ENCODE measurements at places on chromosomes 5 and 9.

GRCh38 chr9:138069731-138070456 is 192.3 kb downstream of the CACNA1B start:
- DNase-seq = peak; percentile 8

DNA sequence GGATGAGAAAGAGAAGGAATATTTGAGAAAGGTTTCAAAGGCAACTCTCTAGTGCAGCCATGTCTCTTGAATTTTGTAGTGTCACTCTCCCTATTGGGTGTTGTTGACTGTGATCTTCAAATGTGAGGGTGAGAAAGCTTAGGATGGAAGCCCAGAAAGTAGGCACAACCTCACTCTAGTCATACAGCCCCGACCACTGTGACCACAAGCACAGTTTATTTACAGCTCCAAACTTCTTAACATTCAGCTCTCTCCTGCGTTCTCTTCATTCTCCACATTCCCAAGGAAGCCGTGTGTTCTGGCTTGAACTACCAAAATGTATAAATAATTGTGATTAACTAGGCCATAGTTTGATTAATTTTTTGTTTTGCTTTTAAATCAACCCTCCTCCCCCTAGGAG is 542.9 kb downstream of the LRRC70 start:
- DNase-seq = no peak

DNA sequence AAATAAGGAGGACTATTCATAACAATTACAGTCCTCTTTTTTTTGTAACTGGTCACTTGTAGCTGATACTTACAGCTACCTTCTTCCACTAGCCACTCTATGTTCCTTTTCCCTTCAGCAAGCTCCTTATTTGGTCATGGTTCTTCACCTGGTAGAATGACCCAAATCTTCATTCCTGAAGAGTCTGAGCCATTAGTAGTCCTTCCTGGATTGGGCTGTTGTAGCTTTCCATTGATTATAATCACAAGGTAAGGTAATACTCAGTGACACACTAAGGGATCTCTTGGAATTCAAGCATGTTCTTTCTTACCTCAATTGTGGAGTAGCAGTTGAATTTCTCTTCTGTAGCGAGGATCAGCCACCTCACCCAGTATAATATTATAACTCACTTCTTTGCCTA is 25.5 kb upstream of the ITGA2 start:
- no peak for DNase-seq

DNA sequence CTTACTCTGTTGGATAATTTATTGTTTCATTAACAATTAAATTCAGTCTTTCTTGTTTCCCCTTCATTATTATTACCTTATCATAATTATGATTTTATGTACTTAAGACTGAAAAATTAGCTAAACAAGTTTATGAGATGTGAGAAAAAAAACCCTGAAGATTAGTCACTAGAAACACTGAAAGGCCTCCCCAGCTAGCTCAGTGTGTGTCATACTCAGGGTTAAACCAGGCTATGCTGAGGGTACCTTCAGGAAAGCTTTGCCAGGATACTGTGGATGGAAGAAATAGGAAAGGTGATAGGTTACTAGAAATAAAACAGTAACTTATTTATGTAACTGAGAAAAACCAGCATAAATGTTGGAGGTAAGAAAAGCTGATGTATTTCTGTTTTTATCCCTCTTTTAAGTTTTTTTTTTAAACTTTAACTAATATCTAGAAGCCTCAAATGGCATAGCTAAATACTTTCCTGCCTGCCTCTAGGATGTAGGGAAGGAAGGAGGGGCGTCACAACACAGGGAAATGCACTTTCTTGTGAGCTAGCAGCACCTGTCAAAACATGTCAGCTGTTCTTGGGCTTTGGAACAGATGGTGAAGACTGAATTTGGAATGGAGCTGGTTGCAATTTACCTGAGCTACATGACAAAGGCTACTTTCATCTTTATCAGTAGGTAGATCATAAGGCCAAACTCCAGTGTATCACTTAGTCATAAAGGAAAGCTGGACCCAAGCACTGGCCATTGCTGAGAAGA is 24.2 kb downstream of the NMRK1 start:
- no peak for DNase-seq

DNA sequence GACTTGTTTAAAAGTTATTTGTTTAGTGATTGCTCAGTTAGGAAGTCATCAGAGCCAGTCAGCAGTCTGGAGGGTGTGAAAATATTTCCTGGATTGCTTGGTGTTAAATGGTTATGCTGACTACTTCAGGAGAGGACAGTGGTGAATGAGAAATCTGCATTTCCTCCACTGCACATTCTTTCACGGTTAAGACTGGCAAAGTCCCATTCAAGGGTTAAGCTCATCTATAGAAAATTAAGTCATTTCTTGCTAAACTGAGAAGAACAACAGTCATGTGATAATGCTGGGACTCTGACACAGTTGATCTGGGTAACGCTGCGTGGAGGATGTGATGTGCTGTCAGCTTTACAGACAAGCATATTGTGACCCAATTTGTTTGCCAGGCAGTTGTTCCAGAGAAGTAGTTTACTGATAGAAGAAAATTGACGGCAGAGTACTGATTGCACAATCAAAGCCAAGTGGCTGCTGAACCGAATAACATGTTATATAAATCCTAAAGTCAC is 80.4 kb downstream of the GRAMD2B start:
- DNase-seq = no peak

DNA sequence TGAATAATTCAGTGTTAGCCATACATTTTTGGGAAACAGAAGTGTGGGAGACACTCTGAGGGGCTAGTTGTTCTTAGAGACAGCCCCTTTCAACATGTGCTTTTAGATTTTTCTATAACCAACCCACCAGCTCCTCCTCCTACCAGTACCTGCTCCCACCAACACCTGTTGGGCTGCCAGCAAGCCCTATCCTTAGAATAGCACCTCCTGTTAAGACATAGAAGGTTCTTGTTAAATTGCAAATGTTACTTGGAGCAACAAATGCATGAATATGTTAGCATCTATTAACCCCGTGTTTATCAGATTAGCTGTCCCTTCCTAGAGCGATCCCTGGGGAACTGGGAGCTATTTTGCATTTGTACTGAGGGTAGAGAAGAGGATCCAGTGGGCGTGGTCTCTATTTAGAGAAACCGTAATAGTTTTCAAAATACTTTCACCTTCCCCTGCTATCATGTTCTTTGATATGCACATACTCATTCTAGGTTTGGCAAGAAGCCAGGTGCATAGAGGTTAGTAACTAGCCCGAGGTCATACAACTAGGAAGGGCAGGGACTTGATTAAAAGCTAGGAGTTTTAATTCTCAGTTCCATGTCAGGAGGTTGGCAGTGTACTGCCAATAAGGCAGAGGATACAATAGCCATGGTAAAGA is 334.4 kb downstream of the KCTD16 start:
- DNase-seq = no peak

GRCh38 chr9:120768247-120768646 is 25.0 kb downstream of the FBXW2 start:
- DNase-seq = no peak

DNA sequence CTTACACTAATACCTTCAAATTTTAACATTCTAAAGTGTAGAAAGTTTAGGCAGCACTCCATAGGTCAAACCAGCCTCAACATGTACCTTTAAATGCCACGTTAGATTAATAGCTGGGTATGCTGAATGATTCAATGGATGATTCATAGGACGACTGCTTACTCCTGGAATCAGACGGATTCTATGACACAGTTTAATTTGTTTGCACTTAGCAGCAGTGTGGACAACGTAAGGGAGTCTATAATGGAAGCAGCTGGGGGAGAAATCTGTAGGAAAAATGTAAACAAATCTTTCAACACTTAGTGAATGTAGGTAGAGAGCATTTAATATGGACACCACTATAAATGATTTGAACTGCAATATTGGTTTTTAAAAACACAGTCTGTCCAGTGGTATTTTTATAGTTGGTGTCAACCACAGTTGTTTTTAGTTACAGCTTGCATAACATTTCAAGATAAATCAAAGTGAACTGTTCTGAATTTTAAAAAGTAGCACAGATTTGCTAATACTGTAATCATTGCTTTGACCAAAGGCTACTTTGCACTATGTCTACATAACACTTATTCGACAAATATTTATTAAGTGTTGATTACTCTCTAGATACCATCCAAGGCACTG is 701.5 kb upstream of the MEF2C start:
- DNase-seq = no peak

GRCh38 chr9:21357479-21358460 is 7.1 kb upstream of the IFNA6 start:
- no peak for DNase-seq

DNA sequence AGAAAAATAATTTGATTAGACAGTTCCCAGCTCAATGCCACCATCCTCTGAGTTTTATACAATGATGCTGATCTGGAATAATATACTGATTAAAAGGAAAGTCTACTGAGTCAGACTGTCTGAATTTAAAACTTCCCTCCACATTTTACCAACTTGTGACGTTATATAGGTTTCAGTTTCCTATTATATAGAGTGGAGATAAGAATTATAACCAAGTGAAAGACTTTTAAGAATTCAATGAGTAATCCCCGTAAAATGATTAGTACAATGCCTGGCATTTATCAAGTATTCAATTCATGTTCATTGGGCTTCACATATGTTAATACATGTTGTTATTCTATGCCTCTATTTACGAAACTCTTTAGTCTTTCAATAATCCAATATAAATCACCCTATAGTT is 166.0 kb downstream of the CDH9 start:
- DNase-seq = no peak

DNA sequence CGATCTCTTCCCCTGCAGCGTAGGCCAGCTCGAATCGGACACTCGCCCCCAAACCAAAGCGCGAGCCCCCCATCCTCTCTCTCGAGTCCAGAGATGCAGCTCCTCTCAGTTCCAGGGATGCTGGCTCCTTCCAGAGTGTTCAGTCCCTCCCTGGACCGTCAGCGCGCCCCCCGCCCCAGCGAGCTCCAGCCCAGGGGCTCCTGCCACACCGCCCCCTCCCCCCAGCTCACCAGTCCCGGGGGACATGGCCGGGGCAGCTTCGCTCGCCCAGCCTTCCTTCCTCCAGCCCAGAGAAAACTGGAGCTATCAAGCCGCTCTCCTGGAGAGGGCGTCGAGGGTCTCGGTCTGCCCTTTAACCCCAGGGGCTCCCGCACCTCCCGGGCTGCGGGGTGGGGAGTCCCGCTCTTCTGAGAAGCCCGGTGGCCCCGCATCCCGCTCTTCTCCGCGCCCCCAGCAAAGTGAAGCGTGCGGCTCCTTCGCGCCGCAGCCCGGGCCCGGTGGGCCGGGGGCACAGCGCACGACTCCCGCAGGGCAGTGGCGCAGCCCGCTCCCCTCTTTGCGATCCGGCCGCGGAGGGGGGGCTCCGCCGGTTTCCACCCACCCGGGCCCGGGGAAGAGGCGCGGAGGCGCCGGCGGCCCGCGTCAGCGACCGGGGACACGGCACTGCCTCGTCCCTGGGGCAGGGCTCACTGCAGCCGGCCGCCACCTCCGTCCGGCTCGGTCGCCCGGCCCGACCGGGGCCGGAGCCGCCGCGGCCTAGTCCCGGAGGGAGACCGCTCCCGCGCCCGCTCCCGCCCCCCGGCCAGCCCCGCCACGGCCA is 587 bp downstream of the MIER3 start:
- DNase-seq = peak; percentile 46

Data from activated T-cell treated with anti-CD3 and anti-CD28 coated beads, Interleukin-2, amount 50 U/mL, for 48 hours (primary cell).